ENCODE measurements at places on chromosomes 1 and 21.

DNA sequence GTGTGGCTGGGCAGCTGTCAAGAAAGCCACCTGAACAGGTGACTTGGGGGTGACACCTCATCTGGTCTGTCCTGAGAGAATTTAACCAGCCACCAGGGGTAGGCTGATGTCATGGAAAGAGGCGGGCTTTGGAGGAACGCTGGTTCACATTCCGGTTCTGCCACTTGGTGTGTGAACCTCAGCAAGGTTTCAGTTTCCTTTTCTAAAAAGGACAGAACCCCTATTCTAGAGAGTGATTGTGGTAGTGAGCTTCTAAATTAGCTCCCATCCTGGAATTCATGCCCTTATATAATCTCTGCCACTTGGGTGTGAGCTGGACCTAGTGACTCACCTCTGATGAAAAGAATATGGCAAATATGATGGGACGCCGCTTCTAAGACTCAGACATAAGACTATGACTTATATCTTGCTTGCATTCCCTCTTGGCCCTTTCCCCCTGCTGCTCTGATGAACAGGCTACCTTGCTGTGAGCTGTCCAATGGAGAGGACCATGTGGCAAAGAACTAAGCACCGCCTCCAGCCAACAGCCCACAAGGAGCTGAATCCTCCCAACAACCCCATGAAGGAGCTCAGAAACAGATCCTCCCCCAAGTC is 332.1 kb downstream of the RRAGC start:
- DNase-seq, result no peak

DNA sequence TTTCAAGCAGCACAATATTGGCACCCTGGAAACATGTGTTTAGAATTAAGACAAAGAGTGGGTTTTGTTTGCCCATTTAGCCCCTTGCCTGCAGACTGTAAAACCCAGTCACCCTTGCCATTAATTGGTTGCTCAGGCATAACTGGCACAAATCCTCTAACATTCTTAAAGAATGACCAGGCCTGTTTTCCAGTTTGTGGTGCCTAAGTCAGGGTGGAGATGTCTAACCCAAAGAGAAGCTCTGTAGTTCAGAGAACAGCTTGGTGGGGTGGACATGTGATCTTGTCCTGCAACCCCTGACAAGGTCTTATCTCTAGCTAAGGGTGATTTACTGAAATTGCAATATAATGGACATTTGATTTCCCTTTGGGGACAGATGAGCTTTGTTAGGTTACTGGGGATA is 8.8 kb upstream of the ANGPTL7 start:
- no peak for DNase-seq

GRCh38 chr1:57024855-57025254 is 59.0 kb upstream of the C8B start:
- DNase-seq, result no peak

DNA sequence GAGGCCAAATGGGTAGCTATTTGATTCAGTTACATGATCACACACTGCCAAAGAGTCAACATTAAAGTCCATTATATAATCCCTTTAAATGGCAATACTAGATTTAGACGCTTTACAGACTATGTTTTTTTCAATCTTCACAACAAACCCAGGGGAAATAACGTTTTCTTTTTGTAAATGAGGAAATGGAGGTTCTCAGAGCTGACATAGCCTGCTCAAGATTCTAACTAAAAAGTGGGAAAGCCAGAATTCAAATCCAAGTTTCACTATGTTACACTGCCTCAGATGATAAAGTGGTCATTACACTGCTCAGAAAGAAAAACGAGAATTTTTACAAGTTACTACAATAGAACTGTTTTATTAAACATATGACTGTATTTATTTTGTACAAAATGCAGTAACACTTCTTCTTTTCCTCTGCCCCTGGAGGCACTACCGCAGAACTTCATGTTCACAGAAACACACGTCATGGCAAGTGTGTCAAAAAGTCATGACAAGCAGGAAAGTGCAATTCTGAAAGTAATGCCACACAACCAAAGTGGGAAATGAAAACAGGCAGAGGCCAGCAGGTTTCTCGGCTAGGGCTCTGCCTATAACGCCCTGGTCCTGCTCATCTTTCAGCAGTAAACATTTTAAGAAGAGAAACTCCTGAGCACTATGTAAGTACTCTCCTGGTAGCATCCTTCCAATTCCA is 19.0 kb downstream of the THEMIS2 start:
- no peak for DNase-seq

GRCh38 chr1:216528816-216529215 is 105.6 kb upstream of the USH2A start:
- DNase-seq, result no peak

DNA sequence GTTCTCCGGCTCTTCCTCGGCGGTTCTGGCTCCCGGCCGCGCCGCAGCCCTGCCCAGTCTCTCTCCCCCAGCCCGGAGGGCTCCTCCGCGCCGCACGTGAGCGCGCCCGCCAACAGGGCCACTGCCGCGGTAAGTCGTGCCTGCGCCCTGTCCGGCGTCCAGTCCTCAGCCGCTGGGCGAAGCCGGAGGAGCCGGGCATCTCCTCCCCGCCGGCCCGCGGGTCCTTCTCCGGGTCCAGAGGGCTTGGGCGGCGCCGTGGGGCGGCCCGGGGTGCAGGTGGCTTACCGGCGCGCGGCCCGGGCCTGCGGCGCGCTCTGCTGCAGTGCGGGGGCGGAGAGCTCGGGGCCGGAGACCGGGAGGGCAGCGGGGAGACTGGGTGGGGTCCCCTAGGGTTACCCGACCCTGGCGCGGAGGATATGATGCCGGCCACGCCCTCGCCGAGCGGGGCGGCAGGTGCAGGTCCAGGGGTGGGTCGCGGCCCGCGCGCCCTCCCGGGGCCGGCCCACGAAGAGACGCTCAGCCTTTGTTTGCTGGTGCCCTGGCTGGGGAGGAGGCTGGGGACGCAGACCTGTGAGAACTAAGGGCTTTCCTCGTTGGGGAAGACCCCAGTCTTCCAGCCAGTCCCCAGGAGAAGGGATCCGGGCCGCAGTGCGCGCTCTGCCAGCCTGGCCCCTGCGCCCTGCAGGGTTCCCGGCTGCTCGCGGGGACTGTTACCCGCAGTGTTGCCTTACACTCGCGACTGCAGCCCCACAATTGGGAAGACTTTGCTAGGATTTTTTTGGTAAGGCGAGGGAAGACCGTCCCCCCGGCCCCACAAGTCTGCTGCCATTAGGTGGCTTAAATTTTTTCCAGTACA is at the start of gene DOP1B:
DOP1B (plus strand) TSS at position 10 of the 856 bp plus-strand sequence. CDS start 7,910 bp downstream, outside the sequence.
- DNase-seq, result no peak

DNA sequence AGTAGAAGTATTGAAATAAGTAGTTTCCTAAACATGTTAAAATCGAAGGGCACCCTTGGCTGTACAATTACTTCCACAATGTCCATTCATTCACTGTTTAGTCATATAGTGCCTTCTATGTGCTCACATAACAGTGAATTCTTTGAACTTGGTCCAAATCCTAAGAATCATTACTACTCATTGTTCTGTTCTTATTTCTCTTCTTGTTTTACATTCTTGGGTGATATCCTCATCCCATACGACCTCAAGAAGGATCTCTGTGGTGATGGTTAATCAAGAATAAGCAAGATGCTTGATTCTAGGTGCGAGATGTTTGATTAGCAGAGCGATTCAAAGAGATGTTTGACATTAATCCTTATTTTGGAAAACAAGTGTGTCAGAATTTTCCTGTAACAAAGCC is 667.4 kb upstream of the ZP4 start:
- DNase-seq, result no peak

- DNase-seq, result no peak
Observed at GRCh38 chr1:21239221-21239620, 51.0 kb downstream of the ECE1 start.

- no peak for DNase-seq
Observed at GRCh38 chr1:94095112-94095637, 25.8 kb downstream of the ABCA4 start.

- DNase-seq, result no peak
Observed at GRCh38 chr1:46065405-46065804, 67.0 kb downstream of the PIK3R3 start.

DNA sequence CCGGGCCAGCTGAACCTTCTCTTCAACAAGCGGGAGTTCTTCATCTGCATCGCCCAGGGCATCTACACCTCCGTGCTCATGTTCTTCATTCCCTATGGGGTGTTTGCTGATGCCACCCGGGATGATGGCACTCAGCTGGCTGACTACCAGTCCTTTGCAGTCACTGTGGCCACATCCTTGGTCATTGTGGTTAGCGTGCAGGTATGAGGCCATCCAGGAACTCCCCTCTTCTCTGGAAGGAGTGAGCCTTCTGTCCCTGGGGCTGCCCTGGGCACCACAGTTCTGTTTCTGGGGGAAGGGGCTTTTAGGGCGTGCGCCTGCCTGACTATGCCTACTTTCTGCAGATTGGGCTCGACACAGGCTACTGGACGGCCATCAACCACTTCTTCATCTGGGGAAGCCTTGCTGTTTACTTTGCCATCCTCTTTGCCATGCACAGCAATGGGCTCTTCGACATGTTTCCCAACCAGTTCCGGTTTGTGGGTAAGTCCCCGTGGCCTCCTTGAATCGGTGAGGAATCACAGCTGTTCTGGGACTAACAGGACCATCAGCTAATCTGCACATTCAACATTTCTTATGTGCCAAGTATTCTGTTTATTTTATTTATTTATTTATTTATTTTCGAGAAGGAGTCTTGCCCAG is 21.1 kb downstream of the ATP8B2 start:
- no peak for DNase-seq

- no peak for DNase-seq
Observed at GRCh38 chr1:14067711-14068110, 367.7 kb downstream of the PRDM2 start.

- no peak for DNase-seq
Observed at GRCh38 chr21:45168522-45168921, 94.1 kb downstream of the ADARB1 start.

DNA sequence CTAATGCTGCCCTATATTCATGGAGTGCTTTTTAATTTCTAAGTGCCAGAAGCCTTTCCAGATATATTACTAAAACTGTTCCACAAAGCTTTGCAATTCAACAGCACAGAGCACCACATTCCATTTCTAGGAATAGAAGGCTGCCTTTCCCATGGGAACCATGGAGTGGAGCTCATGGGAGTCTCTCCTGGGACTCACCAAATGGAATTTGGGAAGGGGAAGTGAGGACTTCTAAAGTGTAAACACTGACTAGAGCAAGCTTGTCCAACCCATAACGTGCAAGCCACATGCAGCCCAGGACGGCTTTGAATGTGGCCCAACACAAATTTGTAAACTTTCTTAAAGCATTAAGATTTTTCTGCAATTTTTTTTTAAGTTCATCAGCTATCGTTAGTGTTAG is 190.4 kb upstream of the TNR start:
- DNase-seq, result no peak

GRCh38 chr1:24503059-24503751 is 569 bp downstream of the RCAN3 start:
- no peak for DNase-seq

DNA sequence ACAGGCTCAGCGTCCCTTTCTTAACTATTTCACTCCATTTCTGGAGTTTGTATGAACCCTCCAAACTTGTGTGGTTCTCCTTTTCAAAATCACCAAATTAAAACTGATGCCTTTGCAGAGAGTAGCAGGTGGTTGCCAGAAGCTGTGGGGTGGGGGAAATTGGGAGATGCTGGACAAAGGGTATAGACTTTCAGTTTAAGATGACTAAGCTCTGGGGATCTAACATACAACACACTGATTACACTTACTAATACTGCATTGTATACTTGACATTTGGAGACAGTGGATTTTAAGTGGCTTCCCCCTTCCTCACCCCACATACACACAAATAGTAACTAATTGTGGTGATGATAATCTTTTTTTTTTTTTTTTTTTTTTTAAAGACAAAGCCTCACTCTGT is 11.1 kb upstream of the SCYL3 start:
- no peak for DNase-seq

DNA sequence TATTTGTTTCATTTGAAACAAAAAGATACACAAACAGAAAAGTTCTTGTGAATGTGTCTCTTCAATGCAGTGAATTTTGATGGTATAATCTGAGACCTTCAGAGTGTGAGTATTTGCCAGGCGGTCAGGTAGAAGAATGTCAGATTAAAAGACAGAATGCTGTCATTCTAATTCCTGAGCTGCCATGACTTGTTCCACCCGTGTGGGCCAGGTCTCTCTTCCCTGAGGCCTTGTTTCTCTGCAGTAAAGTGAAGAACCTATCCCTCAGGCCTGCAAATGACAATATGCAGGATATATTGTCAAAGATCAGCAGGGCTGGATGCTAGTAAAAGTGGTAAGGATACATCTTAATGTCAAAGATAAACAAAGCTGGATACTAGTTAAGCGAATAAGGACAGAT is 111.4 kb downstream of the ZP4 start:
- DNase-seq, result no peak

Data from NCI-H1417 treated with DMSO at 0.1 percent for 48 hours (cell line).